ENCODE measurements at places on chromosomes 6 and 20. TPM values are rescaled to one million over a fixed set of nuclear protein-coding genes. Genes with fewer than 3 reads are reported as not detected.

The SYNCRIP gene
- total RNA-seq, result 63.4 TPM

The SIRPA gene
- 26.3 TPM for total RNA-seq

The XKR7 gene
- total RNA-seq, result not detected

The NKX2-4 gene
- not detected for total RNA-seq

The RFX6 gene
- total RNA-seq, result not detected

The HLA-DOB gene
- total RNA-seq, result 0.26 TPM

The CAGE1 gene
- under 0.01 TPM for total RNA-seq

The MICA gene
- total RNA-seq, result 29.2 TPM

The HS3ST5 gene
- total RNA-seq, result under 0.01 TPM

The ZSCAN12 gene
- total RNA-seq, result 3.5 TPM

The ADGB gene
- total RNA-seq, result not detected

The SUMO4 gene
- 4.8 TPM for total RNA-seq

The LIN28B gene
- total RNA-seq, result not detected

The NTSR1 gene
- not detected for total RNA-seq

The CD109 gene
- total RNA-seq, result 34.9 TPM

The NHLRC1 gene
- 1.0 TPM for total RNA-seq

The MLIP gene
- not detected for total RNA-seq

The GSTA3 gene
- not detected for total RNA-seq

The SSTR4 gene
- total RNA-seq, result not detected

The SAMD5 gene
- 0.65 TPM for total RNA-seq

The SLC17A1 gene
- not detected for total RNA-seq

The NR2E1 gene
- total RNA-seq, result not detected

The TINAG gene
- not detected for total RNA-seq

The PTCHD4 gene
- 2.6 TPM for total RNA-seq

The ZNF343 gene
- total RNA-seq, result 9.6 TPM

The HLA-DMA gene
- total RNA-seq, result 1.0 TPM

The AHCY gene
- total RNA-seq, result 194 TPM

The GHRH gene
- not detected for total RNA-seq

The FABP7 gene
- 0.16 TPM for total RNA-seq

The BANF2 gene
- not detected for total RNA-seq

The SLC25A27 gene
- 7.9 TPM for total RNA-seq

The IL20RA gene
- 0.26 TPM for total RNA-seq

The RSPH4A gene
- 0.40 TPM for total RNA-seq

The PRICKLE4 gene
- total RNA-seq, result 1.6 TPM

Measured in epithelial cell of alveolus of lung (primary cell).